Muscle of back (tissue), 13 donors: ENCODE measurements at places on chromosomes 12 and 14. TPM values are rescaled to one million over a fixed set of nuclear protein-coding genes. Genes with fewer than 3 reads are reported as not detected.

DNA sequence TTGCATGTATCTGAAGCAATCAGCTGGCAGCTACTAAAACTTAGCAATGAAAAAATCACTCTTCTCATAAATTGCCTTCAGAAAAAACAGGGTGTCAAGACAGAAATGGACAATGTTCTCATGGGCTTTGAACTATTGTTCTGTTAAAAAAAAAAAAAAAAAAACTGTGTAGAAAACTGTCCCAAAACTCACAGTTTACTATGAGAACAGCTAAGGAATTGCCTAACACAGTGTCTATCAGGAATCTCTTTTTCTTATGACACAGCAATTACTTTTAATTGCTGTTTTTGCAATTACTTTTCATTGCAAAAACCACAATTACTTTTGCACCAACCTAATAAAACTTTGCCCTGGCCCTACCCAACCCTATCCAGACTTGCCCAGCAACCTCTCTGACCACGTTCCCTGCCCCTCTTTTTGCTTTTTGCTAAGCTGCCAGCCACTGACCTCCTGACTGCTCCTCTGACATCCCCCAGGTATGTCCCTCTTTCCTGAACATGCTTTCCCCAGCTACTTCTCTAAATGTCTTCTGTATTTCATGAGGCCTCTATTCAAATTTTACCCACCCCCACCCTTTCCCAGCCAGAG lies 68.0 kb upstream of the SLCO1C1 start:
- no peak for DNase-seq

DNA sequence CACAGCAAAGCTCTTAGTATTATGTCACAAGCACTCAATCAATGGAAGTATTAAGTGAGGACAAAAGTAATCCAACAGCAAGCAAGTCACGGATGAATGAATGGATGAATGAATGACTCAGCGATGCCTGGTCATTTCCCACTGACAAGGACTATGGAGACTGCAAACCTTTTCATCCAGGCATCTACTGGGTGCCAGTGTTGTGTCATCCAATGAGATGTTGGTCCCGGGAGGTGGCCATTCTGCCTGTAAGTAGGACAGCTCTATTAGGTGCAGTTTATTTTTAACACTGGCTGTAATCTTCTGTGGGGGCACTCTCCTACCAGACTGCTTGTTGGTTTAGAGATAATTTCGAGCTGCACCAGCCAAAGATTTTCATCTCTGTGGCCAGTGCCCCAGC lies 39.4 kb downstream of the STAB2 start:
- peak; percentile 34 for DNase-seq

- DNase-seq = no peak
Measured at GRCh38 chr12:9866860-9867269, 2.3 kb downstream of the CLEC2B start.

- DNase-seq = no peak
Measured at GRCh38 chr14:64201921-64202545, 92.1 kb downstream of the ESR2 start.

- no peak for DNase-seq
Measured at GRCh38 chr12:674272-674781, 11.1 kb upstream of the NINJ2 start.

Gene CD163
- 14.9 TPM for polyA plus RNA-seq

- no peak for DNase-seq
Measured at GRCh38 chr14:65964366-65964765, 521.8 kb upstream of the CCDC196 start.

DNA sequence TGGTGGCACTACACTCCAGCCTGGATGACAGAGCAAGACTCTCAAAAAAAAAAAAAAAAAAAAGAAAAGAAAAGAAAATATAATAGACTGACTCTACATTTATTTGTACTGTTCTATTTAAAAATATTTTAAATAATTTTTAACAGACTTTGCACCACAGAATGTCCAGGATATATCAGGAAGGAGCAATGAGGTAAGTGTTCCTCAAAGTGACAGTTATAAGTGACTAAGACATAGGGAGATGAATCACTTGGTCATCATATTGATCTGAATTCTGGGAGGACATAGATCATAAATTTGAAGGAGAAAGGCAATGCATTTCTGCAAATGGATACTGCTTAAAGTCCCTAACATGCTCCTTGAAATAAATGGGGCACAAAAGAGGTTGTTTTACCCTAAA lies 221.5 kb downstream of the KCNC2 start:
- no peak for DNase-seq

DNA sequence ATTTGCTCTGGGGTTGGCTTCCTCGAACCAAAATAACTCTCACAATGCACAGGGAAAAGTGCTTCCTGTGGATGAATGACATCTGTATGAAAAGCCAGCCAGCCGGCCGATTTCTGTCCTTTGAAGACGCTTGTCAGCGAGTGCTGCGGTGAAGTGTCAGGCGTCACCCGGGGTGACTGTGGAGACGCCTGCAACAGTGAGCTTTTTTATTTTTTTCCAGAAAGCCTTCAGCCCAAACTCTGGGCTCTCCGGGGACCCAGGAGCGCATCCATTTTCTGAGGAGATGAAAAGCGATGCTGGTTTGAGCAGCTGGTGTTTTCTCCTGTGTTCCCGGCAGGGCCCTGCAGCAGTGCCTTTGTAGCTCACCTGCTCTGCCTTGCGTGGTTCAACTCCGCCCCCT lies 147.9 kb upstream of the MYL2 start:
- peak; percentile 10 for DNase-seq

Gene CIROP
- polyA plus RNA-seq = not detected
